CMK (cell line): ENCODE measurements at places on chromosomes 4 and X.

DNA sequence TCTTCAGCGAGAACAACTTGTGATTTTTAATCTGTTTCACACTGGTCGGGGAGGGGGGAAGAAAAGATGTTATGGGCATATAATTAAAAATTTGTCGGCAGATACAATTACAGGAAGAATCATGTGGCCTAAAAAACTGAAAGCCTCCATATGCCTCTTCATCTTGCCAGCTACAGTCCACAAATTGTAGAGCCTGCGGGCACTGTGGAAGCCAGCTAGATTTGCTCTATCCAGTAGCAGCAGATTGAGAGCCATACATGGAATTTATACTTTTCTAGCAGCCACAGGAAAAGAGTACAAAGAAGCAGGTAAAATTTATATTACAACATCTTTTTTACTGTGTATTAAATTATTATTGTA lies 147.3 kb downstream of the TBL1X start:
- DNase-seq: no peak

DNA sequence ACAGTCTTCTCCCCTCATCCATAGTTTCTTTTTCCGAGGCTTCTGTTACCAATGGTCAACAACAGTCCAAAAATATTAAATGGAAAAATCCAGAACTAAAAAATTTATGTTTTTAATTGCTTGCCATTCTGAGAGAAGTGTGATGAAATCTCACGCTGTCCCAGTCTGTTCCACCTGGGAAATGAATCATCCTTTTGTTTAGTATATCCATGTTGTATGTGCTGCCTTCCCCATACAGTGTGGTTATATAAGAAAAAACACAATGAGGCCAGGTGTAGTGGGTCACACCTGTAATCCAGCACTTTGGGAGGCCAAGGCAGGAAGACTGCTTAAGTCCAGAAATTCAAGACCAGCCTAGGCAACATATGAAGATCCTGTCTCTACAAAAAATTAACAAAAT lies 161.6 kb downstream of the CHIC2 start:
- DNase-seq: no peak

DNA sequence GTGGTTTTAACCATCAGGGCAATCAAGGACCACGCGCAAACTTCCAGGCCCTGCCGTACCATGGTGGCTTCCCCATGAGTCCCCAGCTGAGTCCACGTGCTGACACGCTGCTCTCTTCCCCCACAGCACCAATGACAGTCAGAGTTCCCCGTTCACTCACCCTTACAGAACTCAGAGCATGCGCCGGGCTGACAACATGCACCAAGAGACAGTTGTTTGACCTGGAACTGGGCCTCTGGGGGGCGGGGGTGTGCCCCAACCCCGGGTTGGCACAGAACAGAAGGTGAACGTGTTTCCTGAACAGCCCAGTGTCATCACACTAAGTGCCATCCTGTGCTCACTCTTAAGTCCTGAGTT lies 29.4 kb downstream of the IRF2 start:
- DNase-seq: no peak

GRCh38 chrX:10296576-10296975 lies 139.8 kb downstream of the CLCN4 start:
- DNase-seq: no peak

DNA sequence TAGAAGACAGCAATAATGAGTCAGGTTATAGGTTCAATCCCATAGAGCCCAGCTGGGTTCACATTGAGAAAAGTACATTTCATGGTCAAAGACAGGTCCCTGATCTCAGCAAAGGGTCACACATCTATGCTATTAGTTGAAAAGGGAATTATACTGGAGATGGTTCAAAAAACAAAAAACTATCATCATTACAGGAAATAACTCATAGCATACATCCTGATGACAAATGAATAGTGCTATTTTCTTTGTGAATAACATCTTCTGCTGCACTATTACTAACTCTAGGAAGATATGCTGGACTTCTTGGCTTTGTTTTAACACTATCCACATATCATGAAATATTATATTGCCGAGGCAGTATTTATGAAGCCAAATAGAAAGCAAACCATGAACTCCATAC lies 202.5 kb upstream of the MAB21L2 start:
- DNase-seq: no peak

DNA sequence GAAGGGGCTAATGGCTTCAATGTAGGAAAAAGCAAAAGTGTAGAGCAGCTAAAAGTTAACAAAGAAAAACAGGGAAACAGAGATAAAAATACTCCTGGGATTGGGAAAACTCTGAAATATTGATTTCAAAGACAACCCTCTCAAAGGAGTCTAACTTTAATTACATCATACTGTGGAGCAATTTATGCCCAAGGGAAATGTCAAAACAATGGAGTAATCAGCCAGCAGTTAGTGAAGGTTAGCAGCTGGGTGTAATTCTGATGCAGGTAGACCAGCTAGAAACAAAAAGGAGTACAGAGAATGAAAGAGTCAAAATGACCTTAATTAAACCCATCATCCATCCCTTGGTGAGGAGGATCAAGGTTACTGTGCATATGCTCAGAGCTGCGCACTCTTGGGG lies 169.0 kb downstream of the ADAM29 start:
- no peak for DNase-seq

- no peak for DNase-seq
These were observed 7.8 kb downstream of the RBM47 start for GRCh38 chr4:40621592-40622512.

- no peak for DNase-seq
These were observed 86.9 kb upstream of the NWD2 start for GRCh38 chr4:37157476-37158167.

DNA sequence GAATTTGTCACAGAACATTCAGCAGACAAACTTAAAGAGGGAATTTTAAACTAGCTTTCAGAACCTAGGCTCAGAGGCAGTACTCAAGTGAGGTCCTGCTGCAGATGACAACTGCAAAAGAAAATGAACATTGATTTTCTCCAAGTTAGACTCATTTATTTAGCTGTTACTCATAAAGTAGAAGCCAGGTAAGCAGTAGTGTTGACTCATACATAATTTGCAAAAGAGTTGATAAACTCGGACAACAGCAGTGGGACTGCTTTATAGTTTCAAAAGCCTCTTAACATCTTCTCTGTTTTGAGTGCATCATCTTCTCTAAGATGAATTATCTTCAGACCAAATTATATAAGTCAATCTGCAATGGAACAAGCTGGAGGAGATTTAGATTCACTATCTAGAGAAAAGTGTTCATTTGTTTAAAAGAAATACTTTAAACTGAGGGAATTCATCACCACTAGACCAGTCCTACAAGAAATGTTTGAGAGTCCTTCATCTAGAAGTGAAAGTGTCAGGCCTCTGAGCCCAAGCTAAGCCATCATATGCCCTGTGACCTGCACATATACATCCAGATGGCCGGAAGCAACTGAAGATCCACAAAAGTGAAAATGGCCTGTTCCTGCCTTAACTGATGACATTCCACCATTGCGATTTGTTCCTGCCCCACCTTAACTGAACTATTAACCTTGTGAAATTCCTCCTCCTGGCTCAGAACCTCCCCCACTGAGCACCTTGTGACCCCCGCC lies 49.5 kb downstream of the COQ2 start:
- no peak for DNase-seq

- no peak for DNase-seq
These were observed 720.9 kb downstream of the RAPGEF2 start for GRCh38 chr4:159823743-159824142.

- no peak for DNase-seq
These were observed 3.1 kb downstream of the BMP2K start for GRCh38 chr4:78779280-78779679.

DNA sequence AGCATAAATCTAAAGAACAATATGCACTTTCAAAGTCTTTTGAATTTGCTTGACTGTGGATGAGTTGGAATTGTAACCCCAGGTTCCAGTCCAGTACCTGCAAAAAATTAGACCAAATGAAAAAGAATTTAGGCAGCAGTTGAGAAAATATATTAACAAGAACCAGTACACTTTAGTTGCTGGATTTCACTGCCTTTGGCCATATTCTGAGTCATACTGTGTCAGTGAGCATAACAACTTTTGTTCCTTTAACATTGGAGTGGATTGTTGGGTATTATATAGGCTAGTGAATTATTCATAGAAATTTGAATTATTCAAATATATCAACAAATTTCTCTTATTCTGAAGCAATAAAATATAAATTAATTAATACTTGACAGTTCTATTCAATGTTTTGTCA lies 101.5 kb upstream of the SMAD1 start:
- no peak for DNase-seq

- DNase-seq: no peak
These were observed 146.8 kb downstream of the DCLK2 start for GRCh38 chr4:150224896-150225591.

- DNase-seq: no peak
These were observed 249.2 kb upstream of the RPS6KA3 start for GRCh38 chrX:20515841-20516461.
